ENCODE measurements at places on chromosomes 13 and 19.

DNA sequence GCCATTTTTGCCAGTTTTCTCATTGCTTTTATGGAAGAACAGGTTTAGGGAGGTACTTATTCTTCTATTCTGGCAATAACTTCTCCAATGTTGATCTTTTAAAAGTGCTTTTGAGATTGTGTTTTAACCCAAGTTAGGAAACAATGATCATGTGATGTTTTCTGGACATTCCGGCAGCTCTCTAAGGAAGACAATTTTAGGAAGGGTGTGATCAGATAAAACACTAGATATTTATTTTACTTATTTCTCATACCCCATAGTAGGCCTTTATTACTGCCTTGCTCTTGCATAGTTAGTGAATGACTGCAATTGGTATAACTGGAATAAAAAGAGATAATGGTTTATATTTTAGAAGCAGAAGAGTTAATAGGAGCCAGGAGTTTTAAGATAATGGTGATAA, 68.4 kb upstream of the SPATA13 start:
- no peak for DNase-seq

GRCh38 chr13:113404366-113404722, 40.4 kb upstream of the GRTP1 start:
- DNase-seq: no peak

DNA sequence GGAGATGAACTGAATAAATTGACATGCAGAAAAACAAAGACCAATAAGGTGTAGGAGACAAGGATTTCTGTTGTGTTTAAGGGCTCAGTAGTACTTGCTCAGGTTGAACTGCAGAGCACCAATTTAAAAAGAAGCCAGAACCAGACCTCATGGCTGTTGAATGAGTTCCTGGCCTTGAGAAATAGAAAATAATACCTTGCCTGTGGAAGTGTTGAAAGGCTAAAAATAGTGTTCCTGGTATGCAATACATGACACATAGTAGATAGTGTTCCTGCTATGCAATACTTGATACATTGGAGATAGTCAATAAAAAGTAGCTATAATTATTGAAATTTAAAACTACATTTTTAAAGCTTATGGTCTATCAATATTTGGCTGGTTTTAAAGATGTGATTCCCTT, 595.8 kb downstream of the PCDH9 start:
- DNase-seq: no peak

- no peak for DNase-seq
Measured at GRCh38 chr19:39299404-39299803, 3.2 kb downstream of the IFNL1 start.

DNA sequence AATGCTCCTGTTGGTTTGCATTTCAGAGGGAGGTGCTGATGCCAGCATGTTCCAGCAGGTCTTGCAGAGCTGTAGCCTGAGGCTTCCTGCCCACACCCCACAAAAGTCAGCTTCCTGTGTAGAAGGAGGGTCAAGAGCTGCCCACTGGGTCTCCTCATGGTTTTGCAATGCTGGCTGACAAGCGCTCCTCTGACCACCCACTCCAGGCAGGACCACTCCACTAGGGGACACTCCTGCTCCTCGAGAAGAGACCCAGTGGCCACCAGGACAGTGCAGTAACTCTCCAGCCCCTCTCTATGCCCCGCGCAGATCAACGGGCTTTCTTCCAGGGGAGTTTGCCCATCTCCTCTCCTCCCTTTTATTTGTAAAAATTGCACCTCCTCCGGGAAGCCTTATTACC, 72.9 kb upstream of the UQCRFS1 start:
- no peak for DNase-seq

DNA sequence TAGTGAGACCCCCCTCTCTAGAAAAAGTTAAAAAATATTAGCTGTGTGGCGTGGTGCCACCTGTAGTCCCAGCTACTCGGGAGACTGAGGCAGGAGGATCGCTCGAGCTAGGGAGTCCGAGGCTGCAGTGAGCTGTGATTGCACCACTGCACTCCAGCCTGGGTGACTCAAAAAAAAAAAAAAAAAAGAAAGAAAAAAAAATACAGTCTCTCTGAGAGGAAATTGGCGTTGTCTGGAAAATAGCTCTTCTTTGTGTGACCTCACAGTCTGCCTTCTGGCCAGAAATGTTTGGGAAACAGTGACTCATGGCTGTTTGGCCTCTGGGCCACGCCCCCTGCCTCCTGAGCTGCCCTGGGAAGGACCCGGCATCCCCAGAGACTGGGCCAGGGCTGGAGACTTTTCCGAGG, 10.7 kb downstream of the MARCHF2 start:
- DNase-seq: no peak

All from NCI-H1417 treated with DMSO at 0.1 percent for 48 hours (cell line).